ENCODE measurements at places on chromosomes 5 and 9.

DNA sequence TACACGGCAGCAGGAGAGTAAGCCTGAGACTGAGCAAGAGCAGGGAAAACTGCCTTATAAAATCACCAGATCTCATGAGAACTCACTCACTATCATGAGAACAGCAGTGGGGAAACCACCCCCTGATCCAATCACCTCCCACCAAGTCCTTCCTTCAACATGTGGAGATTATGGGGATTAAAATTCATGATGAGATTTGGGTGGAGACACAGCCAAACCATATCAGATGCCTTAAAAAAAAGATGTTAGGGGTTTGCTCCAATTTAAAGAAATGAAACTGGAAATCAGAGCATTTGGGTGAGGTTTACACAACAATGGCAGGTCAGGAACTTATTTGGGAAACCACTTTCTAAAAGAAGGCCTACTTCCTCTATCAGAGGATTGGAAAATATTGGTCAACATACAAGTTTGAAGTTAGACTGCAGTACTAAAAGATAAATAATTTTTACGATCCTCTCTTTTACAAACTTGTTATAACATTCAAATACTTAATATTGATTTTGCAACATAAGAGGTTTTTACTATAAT, 105.1 kb downstream of the FBN2 start:
- no peak for DNase-seq

DNA sequence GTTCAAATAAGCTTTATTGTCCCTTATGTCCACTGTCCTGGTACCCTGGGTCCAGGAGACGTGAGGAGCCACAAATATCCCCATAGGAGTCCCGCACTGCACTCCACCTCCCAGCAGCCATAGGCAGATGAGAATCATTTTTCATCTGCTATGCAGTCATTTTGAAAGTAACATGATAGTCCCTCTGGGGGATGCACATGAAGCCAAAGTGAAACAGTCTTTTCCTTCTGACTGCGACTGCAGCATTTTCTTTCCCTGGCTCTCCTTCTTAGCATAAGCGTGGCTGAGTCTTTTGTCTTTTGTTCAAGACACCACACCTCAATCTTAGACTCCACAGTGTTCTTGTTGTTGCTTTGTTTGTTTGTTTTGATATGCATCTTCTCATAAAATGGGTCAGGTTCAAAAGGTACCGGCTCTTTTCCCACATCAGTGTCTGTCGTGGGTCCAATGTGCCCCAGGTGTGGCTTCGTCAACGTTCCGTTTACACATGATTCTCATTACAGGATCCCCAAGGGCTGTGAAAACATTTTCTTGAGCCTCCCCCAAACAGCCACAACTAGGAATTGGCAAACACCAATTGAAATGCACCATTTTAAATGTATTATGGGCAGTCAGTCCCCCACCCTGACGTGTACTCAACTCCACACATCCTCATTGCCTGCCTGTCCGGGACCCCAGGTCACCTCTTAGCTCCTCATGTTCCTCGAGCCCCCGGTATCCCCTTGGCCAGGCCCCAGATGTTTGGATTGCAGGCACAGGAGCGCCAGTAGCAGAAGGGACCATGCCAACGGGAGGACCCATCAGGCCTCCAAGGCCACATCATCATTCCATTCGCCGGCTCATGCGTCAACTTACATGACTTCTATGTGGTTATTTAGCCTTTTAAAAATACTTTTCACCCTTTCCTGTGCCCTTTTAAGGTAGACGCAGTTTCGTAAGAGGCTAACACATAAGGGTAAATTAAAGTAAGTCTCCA, 237.8 kb upstream of the DAPK1 start:
- DNase-seq: no peak

DNA sequence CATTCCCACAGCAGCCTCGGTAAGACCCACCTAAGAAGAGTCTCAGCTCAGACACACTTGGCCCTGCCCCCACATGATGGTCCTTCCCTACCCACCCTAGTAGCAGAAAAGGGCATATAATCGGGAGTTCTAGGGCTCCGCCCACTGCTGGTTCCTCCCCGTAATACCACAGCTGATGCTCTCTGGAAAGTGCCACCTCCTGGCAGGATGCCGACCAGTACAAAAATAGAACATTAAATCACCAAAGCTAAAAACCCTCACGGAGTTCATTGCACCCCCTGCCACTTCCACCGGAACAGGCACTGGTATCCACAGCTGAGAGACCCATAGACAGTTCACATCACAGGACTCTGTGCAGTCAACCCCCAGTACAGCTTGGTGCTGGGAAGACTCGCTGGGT, 271.3 kb downstream of the KIAA0825 start:
- no peak for DNase-seq

GRCh38 chr9:112624711-112625707, 92.9 kb downstream of the INIP start:
- no peak for DNase-seq

DNA sequence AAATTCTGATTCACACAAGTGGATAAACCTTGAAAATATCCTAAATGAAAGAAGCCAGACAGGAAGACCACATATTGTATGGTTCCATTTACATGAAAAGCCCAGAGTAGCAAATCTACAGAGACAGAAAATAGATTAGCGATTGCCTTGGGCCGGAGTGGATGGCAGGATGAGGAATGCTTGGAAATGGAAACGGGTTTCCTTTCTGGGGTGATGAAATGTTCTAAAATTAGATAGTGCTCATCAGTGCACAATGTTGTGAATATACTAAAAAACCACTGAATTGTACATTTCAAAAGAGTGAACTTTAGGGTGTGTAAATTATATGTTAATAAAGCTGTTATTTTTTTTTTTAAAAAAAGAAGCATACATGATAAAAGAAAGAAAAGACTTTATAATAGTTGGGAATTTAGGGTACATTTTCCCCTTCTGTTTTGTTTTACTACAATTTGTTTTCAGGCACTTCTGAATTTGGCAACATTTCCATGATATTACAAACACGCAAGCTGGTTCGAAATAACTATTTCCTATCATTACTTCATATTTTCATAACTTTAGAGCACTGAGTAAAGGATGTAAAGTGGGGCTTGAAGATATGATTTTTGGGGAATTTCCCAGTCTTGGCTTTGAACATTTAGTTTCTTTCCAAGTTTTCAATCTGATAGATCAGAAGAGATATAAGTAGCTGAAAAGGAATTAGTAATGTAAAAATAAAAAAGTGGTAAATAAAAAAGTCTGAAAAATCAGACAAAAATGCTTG, 23.9 kb downstream of the SLC35A4 start:
- no peak for DNase-seq

DNA sequence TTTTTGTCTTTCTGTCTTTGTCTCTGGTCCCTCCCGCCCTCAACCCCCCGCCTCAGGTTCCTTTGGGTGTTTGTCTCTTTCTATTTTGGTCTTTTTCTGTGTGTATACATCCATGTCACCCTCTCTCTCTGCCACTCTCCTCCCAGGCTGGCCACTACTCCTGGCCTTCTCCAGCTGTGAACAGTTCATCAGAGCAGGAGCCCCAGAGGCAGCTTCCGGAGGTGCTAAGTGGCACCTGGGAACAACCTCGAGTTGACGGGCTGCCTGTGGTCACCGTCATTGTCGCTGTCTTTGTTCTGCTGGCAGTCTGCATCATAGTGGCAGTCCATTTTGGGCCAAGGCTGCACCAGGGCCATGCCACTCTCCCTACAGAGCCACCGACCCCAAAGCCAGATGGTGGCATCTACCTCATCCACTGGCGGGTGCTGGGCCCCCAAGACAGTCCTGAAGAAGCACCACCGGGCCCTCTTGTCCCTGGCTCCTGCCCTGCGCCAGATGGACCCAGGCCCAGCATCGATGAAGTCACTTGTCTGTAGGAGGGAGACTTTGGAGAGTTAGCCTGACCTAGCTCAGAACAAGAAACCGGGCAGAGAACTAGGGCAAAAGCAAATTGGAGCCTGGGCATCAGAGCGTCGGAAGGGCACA, 1.7 kb downstream of the SMIM33 start:
- DNase-seq: no peak

- no peak for DNase-seq
These were observed 3.5 kb upstream of the HRH2 start for GRCh38 chr5:175654339-175654738.

- peak; percentile 59 for DNase-seq
These were observed 11.1 kb downstream of the GRIN1 start for GRCh38 chr9:137149942-137150616.

DNA sequence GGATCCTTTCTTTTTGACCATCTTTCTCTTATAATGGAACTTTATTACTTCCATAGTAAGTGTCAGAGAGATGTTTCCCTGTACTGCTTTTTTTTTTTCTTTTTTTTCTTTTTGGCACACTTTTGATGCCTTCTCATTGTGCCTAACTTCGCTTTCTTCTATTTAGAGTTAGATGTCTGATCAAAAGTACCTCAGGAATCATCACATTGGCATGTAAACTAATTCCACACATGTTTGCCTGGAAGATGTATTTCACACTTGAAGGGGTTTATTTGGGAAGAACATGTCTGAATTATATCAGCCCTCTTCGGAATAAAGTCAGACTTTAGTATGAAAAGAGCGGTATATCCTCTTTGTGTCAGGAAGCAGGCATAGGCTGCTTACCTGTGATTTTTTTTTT, 35.1 kb downstream of the SMARCA2 start:
- DNase-seq: no peak

GRCh38 chr5:81657386-81657785, 93.5 kb downstream of the SSBP2 start:
- DNase-seq: no peak

DNA sequence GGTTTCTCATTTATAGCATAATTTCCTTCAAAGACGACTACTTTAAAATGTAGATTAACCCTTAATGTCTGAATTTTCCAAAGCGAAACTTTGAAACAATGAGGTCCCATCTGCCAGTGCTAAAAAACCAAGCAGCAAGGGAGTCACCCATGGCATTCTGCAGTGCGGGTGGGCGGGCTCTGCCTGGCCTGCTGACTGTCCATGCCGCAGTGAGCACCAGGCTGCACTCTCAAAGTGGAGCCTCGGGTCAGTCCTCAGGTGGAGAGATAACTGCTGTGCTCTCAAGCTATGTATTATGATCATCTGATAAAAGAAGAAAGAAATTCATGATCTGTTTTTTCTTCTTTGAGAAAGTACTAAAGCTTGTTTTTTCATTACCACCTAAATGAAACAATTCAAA, 581.6 kb downstream of the CETN3 start:
- no peak for DNase-seq

- no peak for DNase-seq
These were observed 229.1 kb downstream of the SEMA5A start for GRCh38 chr5:9316733-9317132.

GRCh38 chr9:24439456-24439855, 106.2 kb downstream of the IZUMO3 start:
- no peak for DNase-seq

GRCh38 chr9:132241840-132242620, 80.2 kb downstream of the NTNG2 start:
- peak; percentile 44 for DNase-seq

- DNase-seq: no peak
These were observed 8.2 kb upstream of the GDNF start for GRCh38 chr5:37847978-37848425.

DNA sequence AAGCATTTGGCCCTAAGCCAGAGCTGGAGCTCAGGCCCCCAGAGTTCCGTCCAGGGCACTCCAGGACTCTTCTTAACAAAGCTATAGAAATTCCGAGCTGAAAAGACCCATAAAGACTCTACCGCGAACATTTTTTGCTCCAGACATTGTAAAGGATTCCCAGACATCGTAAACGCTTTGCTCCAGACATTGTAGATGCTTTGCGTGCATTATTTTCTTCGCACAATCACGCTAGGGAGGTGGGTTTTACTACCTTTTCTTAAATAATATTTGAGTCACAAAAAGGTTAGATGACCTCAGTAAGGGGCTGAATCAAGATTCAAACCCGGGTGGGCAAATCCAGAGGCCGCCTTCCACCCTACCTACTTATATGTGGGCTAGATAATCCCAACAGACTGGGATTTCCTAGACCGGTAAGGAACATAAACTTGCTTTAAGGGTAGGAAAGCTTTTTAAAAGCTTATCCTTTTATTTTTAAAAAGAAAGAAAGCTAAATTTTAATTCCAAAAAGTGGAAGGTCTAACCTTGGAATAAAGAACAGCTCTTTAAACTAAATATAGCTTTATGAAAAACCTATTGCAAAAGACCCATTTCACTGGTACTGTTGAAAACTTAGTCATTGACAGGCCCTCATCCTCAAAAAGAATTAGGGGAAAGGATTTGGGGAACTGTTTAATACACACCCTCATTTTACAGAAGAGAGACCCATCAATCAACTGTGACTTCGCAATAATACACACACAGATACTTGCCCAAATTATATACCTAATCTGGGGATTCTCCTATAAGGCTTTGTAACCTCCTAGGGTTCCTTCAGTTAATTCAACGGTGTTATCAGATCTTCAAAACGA, 822 bp upstream of the TNIP1 start:
- DNase-seq: no peak

- no peak for DNase-seq
These were observed 58.6 kb downstream of the SLC22A5 start for GRCh38 chr5:132428147-132428482.

GRCh38 chr5:59840200-59840601, 53.3 kb downstream of the PDE4D start:
- no peak for DNase-seq

DNA sequence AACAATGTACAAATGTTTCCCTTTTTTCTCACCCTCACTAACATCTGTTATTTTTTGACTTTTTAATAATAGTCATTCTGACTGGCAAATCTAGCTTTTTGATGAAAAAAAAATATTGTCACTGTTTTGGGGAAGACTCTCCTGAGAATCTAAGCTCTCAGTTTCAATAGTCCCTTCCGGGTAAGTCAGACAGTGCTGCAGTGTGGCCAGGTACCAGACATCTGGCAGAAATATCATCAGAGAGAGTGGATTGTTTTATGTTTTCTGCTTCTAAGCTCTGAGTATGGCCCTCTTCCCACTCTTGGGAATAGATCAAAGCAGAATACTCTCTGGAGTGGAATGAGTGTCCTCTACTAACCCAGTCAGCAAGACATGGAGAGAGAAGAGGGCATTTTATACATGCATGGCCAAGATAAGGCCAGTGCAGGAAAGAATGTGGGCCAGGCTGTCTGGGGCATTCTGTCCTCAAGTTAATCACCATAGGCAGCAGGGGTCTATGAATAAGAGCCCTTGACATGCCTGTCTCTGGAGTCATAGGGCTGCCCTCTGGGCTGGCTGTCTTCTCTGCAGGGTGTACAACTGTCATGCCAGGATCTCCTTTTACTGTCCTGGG, 38.5 kb upstream of the OR2S2 start:
- no peak for DNase-seq

- no peak for DNase-seq
These were observed 137.9 kb upstream of the BASP1 start for GRCh38 chr5:17079562-17079961.

GRCh38 chr9:122070728-122071515, 22.2 kb downstream of the TTLL11 start:
- DNase-seq: no peak

DNA sequence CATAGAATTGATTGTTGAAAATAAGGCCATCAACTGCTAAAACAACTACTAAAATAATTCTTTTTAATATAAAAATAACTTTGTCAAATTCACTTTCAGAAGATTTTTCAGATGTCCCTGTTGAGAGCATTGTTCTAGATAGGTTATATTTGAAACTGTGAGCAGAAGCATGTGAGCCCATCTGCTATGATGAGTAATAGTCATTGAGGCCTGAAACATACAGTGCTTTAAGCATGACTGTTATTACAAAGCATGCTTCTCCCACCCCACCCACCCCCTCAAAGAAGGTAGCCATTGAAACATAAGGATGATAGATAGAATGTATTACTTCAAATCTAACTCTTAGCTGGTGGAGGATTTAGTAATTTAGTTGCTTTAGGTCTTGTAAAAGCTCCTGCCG, 86.0 kb downstream of the UHRF2 start:
- no peak for DNase-seq
